Ureter (tissue), 1 donor: ENCODE measurements at places on chromosomes 7 and 10.

- DNase-seq = no peak
Observed at GRCh38 chr7:153381275-153382040, 621.9 kb downstream of the ACTR3B start.

GRCh38 chr10:76353237-76353851 is 921.9 kb downstream of the LRMDA start:
- DNase-seq = no peak

DNA sequence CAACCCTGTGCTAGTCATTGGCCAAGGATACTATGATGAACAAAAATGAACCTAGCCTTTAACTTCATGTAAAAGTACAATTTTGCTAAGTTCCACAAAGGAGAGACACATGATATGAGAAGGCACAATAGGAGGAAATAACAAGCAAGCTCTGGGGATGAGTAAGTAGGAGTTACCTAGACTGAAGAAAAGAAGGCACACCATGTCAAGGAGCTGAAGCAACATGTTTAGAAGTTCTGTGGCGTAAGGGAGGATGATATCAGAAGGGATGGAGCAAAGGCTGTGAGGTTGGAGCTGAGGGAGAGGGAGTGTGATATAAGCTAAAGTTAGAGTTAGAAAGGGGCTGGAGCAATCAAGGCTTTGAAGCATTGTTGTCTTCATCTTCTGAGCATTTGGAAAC is 25.6 kb downstream of the KIFBP start:
- DNase-seq = no peak

DNA sequence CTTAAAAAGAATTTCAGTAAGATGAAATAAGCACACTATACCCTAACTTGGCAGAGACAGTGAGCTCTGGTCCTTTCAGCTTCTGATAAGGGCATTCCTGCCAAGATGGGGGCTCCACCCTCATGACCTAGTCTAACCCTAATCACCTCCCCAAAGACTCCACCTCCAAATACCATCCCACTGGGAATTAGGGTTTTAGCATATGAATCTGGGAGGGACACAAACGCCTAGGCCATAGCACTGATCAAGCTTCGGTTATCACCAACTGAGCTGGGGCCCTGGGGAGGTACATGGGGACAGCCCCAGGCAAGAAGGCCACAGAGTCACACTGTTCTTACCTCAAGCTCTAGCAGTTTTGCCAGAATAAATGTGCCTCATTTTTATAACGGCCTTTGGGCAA is 31.4 kb downstream of the PALS2 start:
- no peak for DNase-seq

GRCh38 chr7:30726296-30727006 is 25.5 kb upstream of the INMT start:
- DNase-seq = no peak

GRCh38 chr7:93958651-93959050 is 37.1 kb downstream of the GNG11 start:
- DNase-seq = no peak

GRCh38 chr10:102674566-102674965 is 30.3 kb downstream of the TRIM8 start:
- no peak for DNase-seq

DNA sequence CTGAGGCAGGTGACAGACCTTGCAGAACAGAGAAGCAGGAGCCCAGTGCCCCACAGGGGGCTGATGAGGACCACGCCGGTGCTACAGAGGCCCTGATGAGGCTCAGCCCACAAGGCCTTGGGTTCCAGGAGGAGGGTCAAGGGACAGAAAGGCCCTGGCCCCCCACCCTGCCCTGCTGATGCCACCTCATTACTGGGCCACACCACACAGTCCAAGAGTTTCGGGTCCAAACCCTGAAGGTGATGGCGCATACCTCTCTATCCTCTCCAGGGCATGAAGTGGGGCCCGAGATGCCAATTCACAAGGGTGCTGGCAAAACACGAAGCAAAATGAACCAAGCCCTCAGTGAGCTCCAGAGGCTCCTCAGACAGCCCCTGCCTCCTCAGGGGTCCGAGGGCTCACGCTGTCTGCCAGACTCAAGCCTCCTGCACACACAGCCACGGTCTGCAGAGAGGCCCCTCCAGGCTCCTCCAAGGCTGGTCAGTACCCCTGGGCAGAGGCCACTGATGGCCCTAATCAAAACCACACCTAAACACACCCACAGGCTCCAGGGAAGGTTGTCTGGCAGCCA is 32.3 kb downstream of the RASGEF1A start:
- DNase-seq = peak; percentile 33

DNA sequence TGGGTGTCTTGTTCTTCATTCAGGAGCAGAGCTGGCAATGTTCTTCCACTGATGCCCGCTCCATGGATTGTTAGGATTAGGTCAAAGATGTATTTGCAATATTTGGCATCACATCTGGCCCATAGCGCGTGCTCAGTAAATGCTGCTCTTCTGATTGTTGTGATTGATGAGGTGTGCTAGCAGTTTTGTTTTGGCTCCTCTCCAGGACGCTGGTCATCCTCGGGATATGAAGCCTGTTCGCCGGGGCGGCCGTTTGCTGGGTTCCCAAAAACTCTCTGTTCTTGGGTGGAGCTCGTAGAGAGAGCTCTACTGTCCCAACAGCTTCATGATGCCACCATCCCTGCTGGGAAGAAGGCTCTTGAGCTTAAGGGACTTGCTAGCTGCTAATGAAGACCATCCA is 96.9 kb downstream of the XRCC2 start:
- no peak for DNase-seq

DNA sequence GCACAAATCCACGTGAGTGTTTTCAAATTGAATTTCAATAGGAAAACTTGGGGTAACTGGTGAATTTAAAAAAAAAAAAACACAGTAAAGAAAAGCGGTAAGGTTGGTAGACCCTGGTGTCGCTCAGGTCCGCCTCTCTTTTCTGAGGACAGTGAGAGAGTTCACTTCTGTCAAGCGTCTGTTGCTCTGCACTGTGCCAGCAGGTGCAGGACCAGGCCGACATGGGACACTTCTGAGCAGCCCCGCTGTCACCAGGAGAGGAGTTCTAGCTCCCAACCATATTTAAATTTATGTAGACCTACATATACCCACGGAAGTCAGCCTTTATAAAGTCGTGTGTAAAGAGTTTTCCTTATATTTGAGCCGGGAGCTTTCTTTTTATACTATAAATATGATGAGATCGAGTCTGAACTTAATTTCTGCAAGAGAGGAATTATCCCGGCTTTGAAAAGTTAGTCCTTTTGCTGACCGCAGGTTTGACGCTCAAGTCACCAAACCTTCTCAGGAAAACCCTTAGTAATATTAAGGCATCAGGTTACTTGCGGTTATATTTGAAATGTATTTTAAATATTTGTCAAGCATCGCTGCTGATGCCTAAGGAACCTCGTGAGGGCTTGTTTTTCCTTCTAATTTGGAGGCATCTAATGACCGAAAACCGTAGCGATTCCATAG is 531 bp downstream of the IKZF1 start:
- no peak for DNase-seq

GRCh38 chr10:30827531-30828120 is 198.1 kb upstream of the LYZL2 start:
- DNase-seq = no peak
